ENCODE measurements at places on chromosomes 16 and 17.
A peak's percentile ranks its signal among the peaks of the same experiment; 100 is the strongest.

DNA sequence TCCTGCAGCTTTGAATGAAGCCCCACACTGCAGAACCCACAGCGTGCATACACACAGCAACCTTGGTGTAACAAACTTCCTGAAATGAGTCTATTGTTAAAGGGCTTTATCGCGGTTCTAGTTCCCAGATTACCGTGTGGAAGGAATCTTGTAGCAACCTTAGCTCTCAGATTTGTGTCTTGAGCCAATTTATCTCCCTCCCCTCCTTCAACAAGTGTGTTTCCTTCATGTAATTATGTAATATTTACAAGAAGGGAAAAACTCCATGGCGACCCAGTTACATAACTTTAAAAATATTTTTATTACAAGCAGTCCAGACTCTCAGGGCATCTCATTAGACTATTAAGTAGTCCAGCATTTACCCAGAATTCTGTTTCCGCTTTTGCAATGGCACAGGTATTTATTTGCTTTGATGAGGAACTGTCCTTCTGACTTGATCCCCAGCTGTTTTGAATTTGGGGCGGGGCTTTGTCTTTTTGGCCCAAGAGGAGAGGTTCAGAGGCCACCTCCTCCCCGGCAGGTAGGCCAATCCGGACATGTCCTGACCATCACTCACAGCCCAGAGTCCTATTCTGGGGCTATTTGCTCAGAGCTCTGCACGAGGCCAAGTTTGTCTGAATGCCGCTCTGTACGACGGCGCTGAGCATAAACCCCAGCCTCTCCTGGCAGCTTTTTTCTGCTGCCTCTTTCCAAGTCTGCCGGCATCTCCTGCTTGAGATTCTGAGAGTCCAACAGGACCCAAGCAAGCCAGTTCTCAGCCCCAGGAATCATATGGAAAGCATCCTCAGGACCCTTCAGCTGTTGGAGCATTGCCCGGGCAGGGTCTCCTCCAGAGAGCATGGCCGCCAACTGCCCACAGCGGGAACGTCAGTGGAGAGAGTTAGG, 35.6 kb downstream of the CLEC16A start:
- DNase-seq, result peak; percentile 69

DNA sequence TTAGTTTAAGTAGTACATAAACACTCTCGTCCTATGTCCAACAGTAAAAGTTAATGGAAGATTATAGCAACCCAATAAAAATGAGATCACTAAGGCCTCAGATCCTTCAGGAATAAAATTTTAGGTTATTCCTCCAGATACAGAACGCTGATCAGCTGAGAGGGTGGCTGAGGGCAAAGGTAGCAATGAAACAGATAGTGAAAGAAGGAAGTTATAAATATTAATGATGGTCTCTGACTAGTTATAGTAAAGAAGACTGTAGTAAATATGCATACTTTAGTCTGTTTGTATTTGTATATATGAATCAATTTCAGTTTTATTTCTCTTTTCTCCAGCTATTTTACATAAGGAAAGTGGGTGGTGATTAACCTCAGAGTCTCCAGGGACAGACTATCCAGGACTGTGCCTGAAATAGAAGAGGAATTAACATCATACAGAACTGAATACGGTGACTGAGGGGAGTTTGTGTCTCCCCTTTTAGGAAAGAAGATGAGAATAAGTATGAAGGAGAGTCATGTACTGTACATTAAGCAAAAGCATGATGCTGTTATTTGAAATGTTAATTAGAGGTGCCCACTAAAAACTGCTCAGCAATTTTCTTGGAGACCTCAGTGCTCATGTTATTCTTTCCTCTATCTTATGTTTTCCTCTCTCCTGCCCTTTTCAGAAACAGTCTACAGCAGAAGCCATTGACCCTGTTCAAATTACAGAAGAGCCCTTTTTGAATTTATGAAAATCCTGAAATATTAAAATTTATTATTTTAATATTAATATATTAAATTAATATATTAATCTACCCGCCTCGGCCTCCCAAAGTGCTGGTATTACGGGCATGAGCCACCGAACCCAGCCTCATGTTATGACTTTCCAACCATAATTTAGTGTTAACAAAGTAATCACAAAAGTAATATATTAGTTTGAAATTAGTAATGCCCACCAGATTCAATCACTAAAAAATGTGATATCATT, 36.5 kb upstream of the DHRS7B start:
- DNase-seq, result no peak

- DNase-seq, result no peak
These were observed 4.2 kb upstream of the MRPL28 start for GRCh38 chr16:374616-374926.

GRCh38 chr17:19757536-19758180, 9.6 kb upstream of the ALDH3A1 start:
- DNase-seq, result no peak

- DNase-seq, result peak; percentile 50
These were observed 537 bp downstream of the CNOT1 start for GRCh38 chr16:58628845-58629732.

DNA sequence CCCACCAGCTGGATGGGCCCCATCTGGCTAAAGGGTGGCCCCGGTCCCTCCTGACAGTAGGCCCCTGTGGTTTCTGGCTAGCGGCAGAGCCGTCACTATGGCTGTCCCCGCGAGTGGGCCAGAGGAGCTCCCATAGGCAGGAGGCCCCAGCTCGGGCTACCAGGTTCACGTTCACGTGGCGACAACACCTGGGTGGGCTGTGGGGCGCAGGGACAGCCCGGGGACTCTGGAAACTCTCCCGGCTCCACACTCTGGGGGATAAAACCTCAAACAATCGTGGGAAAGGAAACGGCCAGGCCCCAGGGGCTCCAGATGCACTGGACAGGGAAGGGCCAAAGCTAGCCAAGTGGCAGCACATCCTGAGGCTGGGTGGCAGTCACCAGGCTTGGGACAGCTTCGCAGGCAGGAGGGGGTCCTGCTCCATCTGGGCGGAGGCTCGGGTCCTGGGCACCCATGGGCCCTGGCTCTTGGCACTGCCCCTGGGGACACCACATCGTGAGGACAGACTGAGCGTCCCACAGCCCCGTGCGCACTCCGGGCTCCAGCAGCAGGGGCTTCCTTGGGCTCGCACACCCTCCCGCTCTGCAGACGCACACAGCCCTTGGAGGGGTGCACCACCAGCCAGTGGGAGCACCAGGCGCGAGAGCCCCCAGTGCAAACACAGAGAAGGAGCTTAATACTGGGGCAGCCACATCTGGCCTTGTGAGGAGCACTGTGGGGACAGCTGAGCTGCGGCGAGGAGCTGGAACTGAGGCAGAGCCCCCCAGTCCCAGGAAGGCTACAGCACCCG, 4.4 kb downstream of the RNF166 start:
- DNase-seq, result no peak

DNA sequence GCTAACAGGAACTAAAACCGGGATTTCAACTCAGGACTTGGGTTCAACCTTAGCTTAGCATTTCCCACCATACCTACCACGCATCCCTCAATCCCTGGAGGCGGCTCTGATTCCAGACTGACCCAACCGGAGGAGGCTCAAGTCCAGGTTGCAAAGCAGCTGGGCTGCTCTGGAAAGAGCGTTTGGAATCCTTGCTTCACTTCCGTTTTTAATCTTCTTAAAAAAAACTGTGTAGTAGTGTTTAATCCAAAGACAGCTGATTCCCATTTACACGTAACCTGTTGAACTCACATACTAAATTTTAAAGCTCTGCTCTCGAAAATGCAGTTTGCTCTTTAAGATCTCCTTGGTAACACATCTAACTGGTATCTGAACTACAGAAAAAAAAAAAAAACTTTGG, 50.0 kb downstream of the NXN start:
- DNase-seq, result no peak

DNA sequence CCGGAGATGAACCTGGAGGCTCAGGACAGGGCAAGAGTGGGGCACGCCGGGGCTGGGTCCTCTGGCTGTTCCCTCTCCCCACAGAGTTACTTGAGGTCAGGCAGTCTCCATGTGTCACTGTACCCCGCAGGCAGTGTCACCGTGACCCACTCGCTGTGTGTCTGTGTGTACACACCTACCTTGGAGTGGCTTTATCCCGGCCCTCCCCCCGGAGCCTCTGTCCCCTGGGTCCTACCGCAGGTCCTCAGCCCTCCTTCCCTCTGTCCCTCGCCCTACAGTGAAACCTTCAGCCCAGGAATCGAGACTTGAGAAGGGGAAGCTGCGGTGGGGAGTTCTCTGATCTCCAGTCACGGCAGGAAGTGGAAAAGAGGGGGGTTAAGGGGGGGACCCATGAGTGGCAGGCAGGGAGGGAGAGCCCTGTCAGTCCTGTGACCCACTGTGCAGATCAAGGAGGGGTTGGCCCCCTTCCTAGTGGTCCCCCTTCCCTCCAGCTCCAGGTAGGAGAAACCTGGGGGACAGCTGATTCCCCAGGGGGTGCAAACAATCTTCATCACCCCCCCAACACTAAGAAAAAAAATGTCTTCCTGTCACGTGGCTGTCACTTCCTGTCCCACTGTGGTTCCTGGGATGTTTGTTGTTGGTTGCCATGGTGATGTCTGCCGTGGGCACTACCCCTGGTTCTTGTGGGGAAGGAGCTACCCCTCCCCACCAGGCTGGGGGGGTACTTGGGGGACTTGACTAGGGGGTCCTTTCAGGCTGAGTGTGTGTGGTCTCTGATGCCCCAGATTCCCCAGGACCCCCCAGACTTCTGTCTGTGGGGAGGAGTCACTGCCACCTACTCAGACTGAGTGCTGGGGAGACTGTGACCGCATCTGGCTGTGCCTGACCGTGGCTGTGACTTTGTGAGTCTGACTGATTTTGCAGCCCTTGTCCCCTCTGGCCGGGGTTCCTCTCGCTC, 13.7 kb downstream of the RARA start:
- peak; percentile 36 for DNase-seq

DNA sequence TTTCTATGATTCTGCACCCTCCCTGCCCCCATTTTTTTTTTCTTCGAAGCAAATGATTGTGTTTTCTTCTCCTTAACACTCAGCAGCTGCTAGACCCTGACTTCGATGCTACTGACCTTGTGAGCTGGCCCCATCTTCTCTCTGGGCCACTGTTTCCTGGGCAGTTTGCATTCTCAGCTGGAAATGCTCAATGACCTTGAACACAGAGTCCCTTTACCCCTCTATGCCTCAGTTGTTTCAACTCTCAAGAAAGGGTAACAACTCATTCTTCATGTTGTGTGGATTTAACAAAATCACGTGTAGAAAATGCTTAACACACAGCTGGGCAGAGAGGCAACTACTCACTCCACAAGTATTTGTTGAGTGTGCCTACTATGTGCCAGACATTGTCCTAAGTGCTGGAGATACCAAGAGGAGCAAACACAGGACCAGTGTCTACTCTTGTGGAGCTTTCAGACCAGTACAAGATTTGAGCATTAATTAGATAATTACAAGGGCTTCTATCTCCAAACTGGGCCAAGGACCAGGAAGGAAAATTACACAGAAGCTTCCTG, 66.2 kb downstream of the IQCK start:
- no peak for DNase-seq

GRCh38 chr16:27197004-27197403, 6.3 kb upstream of the KDM8 start:
- DNase-seq, result no peak

DNA sequence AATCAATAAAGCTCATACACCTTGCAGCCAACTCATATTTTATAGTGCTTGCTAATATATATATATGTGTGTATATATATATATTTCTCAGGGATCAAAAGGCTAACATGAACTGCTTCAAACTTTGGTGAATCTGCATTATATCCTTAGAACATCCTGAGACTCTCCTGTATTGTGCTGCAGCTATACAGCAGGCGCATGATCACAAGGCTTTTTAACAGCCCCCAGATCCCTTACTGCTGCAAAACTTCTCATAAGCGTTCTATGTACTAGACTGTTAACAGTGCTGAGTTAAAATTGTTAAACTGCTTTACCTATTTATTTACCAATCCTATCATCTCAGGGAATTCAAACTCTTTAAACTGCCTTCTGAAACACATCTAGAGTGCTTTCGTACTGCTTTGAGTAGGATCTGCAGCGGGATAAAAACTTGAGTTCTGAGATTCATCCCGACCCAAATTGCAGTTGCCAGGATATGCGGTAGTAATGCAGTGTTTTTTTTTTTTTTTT, 1.3 kb downstream of the GPATCH8 start:
- no peak for DNase-seq

GRCh38 chr16:66292241-66292935, 74.1 kb upstream of the CDH5 start:
- no peak for DNase-seq

DNA sequence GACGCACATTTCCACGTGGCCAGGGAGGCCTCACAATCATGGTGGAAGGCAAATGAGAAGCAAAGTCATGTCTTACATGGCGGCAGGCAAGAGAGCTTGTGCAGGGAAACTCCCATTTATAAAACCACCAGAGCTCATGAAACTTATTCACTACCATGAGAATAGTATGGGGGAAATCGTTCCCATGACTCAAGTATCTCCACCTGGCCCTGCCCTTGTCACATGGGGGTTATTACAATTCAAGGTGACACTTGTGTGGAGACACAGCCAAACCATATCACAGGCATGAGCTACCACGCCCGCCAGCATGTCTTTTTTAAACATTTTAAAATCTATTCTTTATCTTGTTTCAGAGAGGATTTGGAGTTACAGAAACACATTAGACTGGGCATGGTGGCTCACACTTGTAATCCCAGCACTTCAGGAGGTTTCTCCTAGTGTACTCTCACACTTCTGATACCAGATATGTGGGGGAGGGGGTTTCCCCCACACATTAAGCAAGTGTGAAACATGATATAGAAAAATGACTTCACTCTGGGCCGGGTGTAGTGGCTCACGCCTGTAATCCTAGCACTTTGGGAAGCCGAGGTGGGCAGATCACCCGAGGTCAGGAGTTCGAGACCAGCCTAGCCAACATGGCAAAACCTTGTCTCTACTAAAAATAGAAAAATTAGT, 5.6 kb upstream of the ATMIN start:
- no peak for DNase-seq

DNA sequence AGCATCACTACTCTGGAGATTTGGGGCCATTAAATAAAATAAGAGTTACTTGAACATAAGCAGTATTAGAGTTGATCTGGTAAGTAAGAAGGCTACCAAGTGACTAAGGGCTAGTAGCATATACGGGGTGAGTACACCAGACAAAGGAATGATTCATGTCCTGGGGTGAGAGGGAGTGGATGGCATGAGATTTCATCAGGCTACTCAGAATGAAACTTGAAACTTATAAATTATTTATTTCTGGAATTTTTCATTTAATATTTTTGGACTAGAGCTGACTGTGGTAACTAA, 2.3 kb downstream of the SLFN5 start:
- DNase-seq, result no peak
